ENCODE measurements at places on chromosomes 1 and 21.

DNA sequence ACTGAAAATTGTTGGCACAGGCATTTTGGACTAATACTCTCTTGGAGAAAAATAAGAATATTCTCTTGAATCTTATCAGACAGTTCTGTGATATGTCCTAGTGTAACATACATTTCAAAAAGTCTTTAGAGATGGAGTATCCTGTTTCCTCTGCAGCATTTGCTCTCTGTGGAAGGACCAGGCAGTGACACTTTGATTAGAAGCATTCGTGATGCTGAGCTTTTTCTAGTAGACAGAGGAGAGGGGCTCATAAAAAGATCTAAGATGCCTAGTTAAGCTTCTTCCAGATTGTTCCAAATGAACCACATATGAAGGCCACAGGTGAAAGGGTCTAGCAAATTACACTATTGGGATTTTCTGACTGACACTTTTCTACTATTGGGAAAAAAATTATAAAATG is 120.3 kb downstream of the C1orf21 start:
- DNase-seq, result no peak

- DNase-seq, result peak; percentile 84
Observed at GRCh38 chr1:101116006-101116405, 90.4 kb upstream of the DPH5 start.

GRCh38 chr1:185412385-185413087 is 95.5 kb upstream of the IVNS1ABP start:
- DNase-seq, result no peak

DNA sequence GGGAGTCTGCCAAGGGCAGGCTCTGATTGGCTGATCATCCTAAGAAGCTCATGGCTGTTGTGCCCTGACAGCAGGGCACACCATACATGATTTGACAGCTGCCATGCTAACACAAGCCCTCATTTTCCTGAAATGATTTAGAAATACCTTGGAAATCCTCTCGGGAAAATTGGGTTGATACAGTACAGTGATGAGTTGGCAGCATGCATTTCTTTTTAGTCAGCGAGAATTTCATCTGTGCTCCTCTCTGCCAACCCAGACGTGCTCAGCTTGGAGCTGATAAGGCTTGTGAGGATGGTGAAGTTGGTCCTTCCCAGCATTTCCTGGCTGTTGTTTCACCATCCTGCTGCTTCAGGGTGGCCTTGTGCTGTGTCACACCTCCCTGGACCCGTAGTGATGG is 22.6 kb upstream of the KCNQ4 start:
- DNase-seq, result no peak

DNA sequence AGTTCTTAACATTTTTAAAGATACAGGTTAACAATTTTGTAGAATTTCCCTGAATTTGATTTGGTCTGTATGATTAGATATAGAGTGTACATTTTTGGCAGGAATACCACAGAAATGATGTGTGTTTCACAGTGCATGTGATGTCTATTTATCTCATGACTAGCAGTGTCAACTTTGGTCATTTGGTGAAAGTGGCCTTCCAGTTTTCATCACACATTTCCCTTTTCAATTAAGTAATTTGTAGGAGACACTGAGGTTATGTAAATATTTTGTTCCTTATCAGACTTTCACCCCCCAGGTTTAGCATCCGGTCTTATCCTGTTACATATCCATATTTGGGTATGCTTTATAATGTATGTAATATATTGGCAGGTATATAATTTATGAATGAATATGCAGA is 41.8 kb downstream of the MAP3K7CL start:
- no peak for DNase-seq

Data from NCI-H82 (cell line).